ENCODE measurements at places on chromosomes 1 and 21.

DNA sequence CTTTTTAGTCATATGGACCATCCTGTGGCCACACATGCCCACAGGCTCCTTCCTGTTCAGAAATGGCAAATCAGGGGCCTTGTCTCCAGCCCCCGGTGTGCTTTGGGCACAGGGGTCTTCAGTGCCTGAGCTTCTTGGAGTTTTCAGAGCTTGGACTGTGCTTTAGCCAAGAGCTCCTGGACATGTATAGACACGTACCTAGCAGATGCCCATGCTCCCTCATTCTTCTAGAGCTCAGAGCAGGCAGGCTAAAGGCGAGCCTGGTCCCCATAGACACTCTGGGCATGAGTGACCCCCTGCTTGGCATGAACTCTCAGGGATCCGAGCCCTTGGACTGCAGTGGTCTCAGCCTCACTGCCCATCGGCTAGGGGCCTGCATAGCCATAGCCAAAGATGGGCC, 106.8 kb downstream of the EPHB2 start:
- no peak for DNase-seq

DNA sequence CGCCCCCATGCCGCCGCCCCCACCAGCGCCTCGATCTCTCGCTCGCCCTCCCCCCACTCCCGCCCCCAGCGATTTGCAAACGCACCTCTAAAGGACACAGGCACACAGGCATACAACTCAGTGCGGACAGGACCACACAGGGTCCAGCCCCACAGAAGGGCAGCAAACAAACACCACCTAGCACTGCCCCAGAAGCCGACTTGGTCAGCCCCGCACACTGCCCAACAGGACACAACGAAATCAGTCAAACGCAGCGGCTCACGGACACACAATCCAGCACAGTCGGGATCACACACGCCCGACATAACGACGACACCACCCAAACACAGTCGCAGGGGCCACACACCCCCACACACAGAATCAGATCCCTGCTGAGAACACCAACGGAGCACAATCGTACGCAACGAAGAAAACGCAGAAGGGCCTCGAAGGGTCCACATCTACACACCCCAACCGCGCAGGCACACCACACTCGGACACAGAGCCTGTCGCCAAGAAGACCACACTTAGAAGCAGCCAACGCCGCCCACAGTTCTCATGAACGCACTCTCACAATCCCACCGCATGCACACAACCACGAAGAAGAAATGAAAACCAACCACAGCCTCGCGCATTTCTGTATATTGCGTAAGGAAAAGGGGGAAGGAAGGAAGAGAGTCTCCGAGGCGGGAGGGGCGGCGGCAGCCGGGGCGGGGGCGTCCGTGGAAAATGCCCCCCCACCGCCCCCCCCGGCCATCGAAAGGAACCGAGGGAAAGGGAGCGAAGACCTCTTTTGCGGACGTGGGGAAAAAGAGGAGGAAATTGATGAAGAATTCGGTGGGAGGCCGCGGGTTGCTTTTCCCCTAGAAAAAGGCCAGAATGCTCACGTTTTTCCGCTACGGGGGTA, 481 bp downstream of the TAL1 start:
- DNase-seq = no peak

- no peak for DNase-seq
Measured at GRCh38 chr1:183463566-183463965, 8.7 kb upstream of the SMG7 start.

GRCh38 chr1:231751415-231751814, 124.8 kb downstream of the DISC1 start:
- no peak for DNase-seq

DNA sequence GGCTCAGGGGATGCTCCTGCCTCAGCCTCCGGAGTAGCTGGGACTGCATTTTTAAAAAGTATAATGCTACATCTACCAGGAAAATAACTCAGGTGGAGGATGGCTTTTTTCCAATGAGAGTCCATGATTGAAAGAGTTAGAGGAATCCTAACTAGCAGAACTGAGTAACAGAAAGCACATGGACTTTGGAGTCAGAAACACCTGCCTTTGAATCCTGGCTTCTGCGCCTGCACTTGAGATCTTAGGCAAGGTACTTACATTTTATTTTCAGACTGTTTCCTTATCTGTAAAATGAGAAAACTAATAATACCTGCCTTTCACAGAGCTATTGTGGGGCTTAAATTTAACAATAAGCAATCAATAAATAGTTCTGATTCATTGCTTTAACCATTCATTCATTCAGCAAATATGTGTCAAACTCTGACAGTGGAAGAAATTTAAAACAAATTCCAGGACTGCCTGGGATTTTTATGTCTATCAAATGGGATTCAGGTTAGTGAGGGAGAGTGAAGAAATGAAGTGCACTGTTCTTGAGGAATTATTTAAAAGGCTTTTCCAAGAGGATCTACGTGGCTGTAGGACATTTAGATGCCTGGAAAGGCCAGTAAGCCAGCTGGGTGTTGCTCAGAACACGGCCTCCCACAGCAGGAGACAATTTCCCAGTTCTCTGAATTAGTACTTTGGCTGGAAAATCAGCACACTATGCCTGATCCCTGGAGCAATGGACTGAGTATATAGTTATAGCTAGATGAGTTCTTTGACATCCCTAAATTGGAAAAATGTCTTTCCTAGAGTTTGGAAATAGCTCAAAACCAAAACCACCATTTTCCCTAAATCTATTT, 12.8 kb upstream of the LBR start:
- no peak for DNase-seq

DNA sequence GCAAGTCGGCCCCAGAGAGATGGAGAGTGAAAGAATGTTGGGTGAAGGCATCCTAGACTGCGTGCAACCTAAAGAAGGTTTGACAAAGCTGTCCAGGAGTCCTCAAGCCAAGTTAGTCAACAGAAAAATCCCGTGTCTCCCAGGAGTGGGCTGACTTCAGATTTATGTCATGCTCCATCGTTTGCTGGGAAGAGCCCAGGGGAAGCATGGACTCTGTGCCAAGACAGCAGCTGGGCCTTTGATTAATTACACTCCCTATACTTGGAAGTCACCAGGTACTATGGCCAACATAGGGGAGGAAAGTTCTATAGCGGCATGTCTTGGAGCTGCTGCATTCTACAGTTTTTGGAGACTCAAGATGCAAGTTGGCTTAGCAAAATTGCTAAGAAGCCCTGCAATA, 247.4 kb downstream of the KAZN start:
- DNase-seq = no peak

DNA sequence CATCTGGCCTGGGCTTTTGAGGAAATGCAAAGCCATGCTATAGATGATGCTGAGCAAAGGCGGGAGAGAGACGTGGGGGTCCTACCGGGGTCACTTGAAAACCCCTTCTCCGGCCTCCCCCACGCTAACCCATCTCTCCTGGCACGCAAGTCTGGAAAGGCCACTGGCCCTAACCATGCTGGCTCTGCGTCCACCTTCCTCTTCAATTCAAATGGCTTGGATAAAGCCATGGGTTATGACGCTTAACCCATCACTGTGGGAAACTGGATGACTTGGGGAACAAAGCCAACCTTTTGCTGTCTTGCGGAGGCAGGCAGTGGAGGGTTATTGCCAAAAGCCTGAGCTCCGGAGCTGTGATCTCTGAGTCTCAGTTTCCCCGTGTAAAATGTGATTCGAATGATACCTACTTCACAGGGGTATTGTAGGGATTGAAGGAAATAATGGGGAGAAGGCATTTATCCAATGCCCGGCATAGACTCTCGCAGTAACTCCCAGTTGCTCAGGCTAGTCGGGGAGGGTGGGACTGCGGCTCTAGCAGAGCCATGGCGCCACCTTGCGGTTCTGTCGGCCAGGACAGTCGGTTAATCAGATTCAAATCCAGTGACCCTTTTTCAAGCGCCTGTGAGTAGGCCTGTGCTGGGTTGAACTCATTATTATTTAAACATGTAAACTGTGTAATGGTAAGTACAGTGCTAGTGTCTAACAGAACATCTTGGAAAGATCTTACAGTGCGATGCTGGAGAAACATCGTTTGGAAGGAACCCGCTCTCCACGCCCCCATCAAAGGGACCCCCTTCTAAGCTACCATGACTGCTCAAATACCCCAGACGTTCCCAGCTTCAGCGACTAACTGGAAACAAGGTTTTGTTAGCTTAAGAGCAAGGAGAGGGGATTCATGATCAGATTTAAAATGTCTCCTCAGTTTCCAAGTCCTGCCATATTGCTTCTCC, 20.3 kb downstream of the NEK2 start:
- peak; percentile 89 for DNase-seq

DNA sequence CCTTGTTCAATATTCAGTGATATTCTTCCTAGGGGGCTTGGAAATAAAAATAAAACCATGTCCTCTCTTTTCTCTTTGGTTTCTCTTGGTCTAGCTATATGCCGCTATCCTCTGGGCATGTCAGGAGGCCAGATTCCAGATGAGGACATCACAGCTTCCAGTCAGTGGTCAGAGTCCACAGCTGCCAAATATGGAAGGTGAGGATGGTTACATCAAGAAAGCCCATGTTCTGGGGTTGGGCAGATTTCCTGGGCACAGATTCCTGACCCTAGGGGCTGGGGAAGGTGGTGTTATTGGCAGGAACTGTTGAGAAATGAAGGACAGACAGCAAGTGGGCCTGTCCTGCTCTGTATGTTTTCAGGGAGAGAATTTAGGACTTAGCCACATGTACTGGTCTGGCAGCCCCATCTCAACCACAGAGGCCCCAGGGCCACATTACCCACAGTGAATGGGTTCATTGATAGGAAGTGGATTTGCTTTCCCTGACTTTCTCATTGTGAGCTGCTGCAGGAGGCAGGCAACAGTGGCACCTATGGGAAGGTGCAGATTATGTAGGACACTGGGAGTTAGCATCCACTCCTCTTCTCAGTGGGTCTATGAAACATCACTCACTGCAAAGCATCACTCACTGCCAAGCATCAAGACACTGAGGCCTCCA, 37.4 kb upstream of the HSD17B7 start:
- DNase-seq = no peak

DNA sequence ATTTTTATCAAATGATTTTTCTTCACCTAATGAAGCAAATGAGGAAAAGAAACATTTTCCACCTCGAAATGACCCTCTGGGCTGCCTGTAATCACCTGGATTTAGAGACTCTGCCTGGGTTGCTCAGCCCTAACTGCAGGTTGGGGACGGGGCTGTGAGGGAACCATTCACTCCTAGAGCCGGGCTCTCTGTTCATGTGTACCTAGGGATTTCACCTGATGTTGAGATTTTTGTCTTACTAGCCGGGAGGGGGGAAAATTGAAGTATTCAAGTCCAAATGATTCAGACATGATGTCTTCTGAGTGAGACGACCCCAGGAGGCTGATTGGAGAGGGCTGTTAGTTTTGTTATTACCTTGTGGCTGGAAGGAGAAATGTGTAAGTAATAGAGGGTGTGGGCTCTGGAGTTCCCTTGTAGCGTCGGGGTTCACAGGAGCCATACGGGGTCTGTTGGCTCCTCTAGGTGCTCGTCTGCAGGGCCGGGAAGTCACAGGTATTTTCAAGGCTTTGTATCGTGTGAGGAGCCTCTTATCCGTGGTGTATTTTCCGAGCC, 42.3 kb upstream of the PWP2 start:
- no peak for DNase-seq

DNA sequence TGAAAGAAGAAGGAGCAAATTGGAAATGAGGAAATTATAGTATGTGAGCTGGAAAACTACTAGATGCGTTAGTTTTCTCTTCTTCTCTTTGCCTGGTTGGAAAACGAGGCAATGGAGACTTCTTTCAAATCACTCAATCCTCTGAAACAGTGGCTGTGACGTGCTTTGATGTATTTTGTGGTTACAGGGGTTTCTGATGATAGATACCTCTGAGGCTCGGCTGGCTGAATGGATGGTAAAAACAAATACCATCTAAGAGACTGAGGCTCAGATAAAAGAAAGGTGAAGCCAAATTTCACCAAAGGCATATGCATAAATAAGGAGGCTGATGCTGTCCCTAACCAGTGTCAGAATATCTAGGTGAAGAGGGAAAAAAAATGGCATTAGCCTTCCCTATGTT, 15.1 kb downstream of the MAB21L3 start:
- no peak for DNase-seq

GRCh38 chr21:43865540-43866259, 677 bp downstream of the AGPAT3 start:
- DNase-seq = no peak

- DNase-seq = no peak
Measured at GRCh38 chr1:176096015-176096414, 111.1 kb downstream of the COP1 start.

GRCh38 chr1:88661951-88662699, 21.9 kb upstream of the PKN2 start:
- DNase-seq = no peak

DNA sequence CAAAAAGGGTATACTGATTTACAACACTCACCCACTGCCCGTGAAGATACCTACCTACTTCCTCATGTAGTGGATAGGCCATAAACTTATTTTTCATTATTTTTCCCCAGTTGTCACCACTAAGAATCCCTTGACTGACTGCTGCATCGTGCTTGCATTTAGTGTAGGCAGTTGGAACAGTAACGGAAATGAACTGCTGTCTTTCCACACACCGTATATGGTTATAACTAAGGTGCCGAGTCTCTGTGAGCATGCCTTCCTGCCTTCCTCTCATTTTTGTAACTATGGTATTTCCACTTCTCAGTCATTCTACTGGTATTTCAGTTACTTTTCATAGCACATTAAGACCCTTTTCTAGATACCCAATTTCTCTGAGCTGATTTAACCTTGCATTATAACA, 36.4 kb downstream of the SLC35F3 start:
- no peak for DNase-seq

All from ureter (tissue), 1 donor.